ENCODE measurements at places on chromosomes 3 and 15.

DNA sequence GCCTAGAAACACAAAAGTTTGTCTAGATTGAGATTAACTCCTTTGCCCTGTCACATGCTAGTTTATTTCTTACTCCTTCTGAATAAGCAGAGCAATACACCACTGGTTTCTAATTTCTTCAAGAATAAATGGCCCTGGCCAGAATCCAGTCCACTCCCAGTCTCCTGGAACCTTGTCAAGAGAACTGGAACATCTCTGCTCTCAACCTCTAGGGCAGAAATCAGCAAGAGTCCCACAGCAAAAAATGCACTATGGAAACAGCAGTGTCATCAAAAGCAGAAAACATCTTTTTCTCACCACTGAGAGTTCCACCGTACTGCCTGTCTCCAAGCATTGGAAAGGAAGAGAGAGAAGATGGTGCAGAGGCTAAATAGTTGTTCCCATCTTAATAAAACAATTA lies 35.9 kb upstream of the PPP2R3A start:
- DNase-seq, result no peak

- DNase-seq, result no peak
Observed at GRCh38 chr15:69390575-69390974, 23.6 kb upstream of the KIF23 start.

DNA sequence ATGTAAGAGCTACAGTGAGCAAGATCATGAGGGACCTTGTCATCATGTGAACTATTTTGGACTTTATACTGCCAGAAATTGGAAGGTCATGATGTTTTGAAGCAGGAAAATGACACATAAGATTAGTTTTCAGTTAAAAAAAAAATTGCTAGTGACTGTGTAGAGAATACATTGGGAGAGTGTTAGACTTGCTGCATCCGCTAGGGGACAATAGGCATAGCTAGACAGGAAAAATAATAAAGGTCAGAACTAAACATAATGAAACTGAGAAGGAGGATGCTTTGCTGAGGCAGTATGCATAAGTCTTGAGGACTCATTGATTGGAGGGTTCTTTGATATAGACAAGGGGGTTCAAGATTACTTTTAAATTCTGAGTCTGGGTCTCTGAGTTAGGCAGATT lies 275.8 kb upstream of the KCNH8 start:
- no peak for DNase-seq

DNA sequence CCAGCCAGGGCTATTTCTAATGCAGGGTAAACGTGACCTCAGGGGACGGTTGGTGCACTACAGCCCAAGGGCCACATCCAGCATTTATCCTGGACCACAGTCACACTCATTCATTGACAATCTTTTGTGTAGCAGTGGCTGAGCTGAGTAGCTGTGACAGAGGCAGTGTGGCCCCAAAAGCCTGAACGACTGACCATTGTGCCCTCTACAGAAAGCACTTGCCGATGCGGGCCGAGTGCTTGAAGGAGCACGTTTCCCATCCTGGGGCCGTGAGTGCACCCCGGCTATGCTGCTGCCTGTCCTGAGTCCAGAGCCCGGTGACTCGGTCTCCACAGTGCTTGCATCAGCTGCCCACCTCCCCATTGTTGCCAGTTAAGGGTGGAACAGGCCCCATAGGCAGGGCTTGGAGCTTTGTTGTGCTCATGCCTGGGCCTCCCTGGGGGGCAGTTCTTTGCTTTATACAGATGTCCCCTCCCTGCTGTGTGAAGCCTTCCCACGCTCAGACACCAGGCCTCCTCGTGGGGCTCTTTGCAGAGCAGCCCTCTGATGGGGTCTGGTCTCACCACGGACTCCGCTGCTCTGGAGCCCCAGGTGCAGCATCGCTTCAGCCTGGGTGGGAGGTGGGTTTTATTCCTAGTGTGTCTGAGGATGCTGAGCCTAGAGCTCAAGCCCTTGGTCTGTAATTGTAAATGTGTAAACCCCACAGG lies 13.0 kb upstream of the SNRPA1 start:
- DNase-seq, result no peak

- no peak for DNase-seq
Observed at GRCh38 chr3:56753206-56753820, 48.4 kb downstream of the ARHGEF3 start.

GRCh38 chr3:67998281-67998680 lies 343.9 kb upstream of the SUCLG2 start:
- no peak for DNase-seq

- no peak for DNase-seq
Observed at GRCh38 chr3:46495901-46496456, 1.8 kb upstream of the RTP3 start.

- peak; percentile 45 for DNase-seq
Observed at GRCh38 chr3:55885721-55886120, 398.6 kb upstream of the WNT5A start.

GRCh38 chr3:165446555-165446954 lies 250.4 kb upstream of the SLITRK3 start:
- no peak for DNase-seq

DNA sequence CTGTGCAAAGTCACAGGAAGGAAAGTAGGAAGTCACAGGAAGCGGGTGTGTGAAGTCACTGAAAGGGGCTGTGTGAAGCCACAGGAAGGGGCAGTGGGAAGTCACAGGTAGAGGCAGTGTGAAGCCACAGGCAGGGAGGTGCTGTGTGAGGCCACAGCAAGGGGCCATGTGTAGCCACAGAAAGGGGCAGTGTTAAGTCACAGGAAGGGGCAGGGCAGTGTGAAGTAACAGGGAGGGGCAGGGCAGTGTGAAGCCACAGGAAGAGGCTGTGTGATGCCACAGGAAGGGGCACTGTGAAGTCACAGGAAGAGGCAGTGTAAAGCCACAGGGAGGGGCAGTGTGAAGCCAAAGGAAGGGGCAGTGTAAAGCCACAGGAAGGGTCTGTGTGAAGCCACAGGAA lies 36.5 kb downstream of the GASK1A start:
- no peak for DNase-seq
